ENCODE measurements at places on chromosomes 2 and 18.

DNA sequence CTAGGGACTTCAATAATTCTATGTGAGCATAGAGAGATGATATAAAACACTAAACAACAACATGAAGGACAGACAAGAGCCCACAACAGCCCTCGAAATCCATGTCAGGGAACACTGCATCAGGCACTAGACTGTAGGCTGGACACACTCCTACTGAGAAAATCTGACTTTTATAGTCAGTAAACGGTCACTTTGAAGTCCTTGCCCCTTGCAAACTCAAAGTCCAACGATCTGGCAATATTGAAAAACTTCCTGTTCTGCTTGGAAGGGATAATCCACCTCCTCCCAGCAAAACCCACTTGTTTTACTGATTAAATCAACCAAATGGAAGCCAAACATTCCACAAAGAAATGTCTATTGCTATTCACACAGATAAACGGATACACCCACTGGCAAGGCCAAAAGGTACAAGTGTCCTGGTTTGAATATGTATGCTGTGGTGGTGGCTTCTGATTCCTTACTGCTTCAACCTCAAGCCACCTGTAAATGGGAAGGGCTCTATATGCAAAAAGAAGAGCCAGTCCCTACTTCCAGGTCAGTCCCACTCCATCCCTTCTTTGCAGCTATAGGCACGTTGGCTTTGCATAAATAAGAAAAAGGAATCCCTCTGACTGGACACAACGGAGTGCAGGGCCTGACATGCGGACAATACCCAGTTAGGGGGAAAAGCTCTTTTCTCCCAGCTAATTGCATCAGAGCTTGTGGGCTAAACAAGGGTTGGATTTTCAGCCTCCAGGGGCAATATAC is 56.6 kb downstream of the STK39 start:
- DNase-seq = no peak

DNA sequence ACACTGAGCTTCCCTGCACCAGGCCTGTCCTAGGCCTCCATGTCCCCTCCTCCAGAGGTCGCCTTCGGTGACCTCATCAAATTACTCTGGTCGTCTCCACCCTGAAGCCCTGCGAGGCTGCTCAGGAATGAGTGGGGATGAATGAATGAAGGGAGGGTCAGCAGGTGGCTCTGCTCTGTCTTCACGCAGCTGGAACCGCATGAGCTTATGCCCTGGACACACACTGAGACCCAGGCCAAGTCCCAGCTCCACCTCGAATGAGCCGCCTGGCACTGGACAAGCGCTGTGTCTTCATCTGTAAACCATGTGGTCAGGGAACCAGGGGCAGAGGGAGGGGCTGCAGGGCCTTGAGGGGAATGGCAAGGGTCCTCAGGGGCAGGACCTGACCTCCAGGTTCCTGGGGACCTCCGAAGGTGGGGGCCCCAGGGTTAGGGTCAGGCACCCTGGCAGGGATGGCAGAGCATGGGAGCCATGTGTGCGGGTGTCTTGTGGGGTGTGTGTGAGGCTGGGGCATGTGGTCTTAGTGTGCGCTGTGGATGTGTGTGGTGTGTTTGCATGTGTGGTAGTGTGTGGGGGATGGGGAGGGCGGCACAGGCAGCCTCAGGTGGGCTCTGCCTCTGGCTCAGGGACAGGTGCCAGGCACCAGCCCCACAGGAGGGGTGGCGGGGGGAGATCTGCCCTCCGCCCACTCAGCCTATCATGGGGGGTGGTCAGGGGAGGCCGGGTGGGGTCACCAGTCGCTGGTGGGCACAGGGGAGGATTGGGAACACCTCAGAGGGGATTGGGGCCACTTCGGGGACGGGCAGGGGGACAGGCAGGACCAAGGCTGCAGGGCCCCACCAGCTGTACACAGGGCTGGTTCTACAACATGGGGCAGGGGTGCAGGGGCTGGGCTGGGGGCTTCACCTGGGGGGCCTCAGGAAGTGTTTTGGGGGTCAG is 13.9 kb downstream of the ODC1 start:
- no peak for DNase-seq

DNA sequence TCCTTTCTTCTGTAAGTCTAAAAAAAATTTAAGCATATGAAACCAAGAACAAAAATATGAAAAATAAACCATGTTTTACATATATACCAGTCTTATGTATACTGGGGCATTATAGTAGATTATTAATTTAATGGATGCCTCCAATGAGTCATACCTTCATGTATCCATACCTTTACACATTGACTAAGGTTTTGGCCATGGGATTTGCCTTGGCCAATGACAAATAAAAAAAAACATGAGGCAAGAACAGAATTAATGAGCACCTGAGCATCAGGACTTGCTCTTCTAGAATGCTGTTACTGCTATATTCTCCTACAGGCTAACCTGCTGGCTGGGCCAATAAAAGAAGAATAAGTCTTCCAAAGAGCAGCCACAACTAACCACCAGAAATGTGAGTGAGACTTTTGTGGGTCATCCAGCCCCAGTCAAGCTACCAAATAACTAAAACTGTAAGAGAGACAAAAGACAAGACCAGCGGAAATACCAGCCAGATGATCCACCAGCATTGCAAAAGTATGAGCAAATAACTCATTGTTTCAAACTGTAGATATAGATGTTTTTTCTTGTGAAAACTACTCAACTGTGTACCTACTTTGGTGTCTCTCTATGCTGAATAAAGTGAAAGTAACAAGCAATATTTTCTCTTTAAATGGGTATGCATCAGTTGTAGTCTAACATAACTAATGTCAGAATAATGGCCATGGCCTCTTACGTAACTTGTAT is 749.6 kb upstream of the VRK2 start:
- no peak for DNase-seq

DNA sequence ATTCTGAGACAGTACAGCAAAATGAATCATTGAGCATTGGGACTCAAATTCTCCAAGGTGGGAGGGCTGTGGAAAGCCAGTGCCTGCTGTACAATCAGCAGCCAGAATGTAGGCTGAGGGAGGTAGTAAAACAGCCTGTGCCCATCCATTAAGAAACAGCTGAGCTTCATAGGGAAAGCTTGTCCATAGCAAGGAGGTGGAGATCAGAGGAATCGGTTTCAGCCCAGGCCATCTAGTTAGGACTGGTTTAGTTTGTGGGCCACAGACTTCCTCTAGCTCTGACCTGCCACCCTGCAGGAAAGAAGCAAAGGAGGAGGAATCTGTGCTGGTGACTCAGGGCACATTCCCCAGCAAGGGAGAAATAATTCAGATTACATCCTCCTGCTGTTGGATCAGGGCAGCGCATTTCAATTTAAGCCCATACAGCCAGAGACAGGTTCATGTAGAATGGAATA is 333.4 kb downstream of the SETBP1 start:
- DNase-seq = no peak

DNA sequence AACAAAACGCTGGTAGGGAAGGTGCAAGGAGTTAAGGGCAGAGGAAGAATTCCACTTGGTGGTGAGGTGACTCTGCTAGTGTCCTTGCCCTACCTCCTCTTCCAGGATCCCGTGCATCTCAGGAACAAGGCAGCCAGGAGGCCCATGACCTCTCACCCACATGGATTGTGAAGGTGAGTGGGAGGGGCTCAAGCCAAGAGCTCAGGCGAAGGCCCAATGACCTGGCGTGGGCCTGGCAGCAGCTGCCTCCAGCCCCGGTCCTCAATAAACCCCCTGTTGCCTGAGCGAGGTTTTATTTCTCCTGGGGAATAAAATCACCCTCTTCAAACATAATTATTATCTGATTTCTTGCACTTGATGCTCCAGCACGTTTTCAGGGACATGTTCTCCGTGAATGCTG is 28.2 kb downstream of the LAMA1 start:
- no peak for DNase-seq

Data from activated T-cell treated with anti-CD3 and anti-CD28 coated beads for 24 hours (primary cell).